SK-N-SH (cell line): ENCODE measurements at places on chromosomes 2 and 18.

DNA sequence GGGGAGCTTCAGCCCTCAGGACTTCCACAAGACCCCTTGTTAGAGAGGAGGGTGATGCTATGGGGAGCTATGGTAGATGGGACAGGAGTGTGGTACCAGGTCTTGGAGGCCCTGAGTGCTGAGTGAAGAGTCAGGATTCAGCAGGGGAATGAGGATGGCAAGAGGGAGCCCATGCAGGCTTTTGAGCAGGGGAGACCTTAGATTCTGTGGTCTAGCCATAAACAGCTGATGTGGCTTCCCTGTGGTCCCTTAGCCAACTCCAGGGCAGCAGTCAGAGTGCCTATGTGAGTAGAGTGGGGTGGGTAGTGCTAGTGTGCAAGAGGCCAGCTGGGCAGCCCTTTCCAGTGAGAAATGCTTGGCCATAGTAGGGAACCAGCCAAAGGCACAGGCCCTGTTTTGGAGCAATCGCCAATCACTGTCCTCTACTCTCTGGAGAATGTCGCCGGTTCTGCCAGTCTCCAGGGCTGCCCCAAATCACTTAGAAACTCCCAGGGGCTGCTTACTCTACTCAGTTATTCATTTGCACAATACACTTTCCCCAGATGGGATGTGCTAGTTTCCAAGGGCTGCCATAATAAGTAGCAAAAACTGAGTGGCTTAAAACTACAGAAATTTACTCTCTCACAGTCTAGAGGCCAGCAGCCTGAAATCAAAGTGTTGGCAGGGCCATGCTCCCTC is 310.5 kb downstream of the SMAD2 start:
- DNase-seq, result no peak

DNA sequence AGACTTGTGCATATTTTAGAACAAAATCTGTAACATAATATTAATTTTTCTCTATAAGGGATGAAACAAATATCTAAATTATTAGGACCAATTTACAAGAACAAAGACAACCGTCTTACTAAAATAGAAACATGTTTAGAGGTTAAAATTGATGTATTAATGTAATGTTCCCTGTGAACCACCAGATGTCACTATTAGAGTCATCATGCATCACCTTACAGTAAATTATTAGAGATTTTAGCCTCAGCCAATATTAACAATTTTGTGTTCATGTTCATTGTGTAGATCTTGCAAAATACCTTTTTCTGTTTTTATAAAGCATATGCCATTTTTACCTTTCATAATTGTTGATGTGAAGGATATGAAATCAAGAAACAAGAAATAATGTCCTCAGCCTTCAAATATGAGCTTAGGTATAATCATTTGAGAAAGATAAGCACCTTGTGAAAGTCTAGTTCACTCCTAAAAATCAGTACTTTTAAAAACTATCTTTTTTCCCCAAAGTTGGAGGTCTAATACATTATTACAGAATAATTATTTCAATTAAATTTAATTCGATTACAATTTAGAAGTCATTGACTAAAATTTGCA is 344.3 kb upstream of the KCNH7 start:
- DNase-seq, result peak; percentile 19

DNA sequence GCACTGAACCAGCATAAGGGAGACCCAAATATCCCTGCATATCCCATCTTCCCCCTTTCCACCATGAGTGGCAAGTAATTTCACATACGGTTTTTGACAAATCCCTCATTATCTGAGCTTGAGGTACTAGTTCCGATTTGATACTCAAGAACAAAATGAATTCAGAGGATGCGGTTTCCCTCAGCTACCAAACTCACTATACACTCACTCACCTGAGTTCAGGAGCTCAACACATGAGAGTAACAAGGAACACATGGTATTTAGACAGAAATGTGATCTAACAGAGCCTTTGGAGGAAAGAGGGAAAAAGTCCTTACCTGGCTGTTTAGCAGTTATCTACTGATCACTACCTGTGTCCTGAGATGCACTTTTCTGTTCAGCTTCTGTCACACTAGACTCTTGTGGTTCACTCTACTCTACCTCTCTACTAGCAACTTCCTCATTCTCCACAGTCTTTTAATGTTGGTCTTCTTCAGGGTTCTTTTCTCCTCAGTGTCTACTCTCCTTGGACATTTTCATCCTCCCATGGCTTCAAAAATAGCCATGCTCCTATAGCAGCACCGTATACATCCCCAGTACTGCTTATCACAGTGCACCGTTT is 25.1 kb downstream of the ASXL2 start:
- no peak for DNase-seq

DNA sequence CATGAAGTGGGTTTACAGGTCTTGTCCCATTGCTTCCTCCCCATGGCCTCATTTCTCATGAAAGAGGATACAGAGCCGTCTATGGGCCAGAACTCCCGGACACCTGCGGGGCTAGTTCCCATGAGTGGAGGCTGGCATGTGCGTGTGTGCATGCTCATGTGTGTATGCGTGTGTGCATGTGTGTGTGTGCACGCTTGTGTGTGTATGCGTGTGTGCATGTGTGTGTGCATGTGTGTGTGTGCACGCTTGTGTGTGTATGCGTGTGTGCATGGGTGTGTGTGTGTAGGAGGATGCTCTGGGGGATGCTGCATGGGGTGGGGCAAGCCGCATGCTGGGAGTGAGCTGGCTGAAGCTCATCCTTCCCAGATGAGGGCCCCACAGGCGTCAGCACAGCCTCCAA is 20.8 kb downstream of the INHBB start:
- no peak for DNase-seq

GRCh38 chr2:178328037-178328436 is 122.9 kb downstream of the PRKRA start:
- DNase-seq, result no peak

- no peak for DNase-seq
These were observed 117.1 kb downstream of the KLHL29 start for GRCh38 chr2:23502096-23502495.

DNA sequence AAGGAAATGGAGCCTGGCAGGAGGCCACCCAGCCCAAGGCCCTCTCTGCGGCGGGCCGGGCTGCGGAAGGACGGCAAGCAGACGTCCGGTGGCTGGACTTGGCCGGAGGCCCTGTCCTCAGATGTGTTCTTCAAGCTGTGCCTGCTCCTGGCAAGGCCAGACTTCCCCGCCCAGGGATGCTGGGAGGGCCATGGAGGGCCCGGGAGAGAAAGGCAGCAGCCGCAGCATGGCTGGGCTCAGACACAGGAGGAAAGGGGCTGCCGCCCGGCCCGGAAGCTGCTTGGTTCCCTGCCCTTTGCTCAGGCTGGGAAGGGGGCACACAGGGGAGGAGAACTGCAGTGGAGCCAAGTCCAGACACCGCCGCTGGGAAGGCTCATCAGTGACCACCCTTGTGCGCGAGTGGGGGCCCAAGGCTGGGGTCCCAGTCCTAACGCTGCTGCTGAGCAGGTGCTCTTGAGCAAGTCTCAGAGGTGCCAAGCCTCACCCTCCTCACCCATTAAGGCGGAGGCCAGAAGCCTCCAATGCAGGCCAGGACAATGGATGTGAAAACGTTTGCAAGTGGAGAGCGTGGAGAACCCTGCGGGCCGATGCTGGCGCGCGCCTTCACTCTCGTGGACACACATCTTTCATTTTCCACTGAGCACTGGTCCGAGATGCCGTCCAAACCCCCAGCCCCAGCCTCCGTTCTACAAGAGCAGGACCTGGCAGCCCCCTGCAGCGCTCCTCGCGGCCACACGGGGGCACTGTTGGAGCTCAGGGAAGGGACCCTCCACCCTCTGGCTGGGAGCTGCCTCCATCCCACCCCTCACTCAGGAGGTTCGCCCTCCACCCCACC is 7.9 kb downstream of the CROCC2 start:
- DNase-seq, result peak; percentile 94

- DNase-seq, result no peak
These were observed 49.1 kb upstream of the SLC14A2 start for GRCh38 chr18:45566025-45566740.

- DNase-seq, result no peak
These were observed 192.1 kb upstream of the CHST9 start for GRCh38 chr18:27377251-27377650.

- no peak for DNase-seq
These were observed 110.7 kb downstream of the ZEB2 start for GRCh38 chr2:144409241-144409640.

DNA sequence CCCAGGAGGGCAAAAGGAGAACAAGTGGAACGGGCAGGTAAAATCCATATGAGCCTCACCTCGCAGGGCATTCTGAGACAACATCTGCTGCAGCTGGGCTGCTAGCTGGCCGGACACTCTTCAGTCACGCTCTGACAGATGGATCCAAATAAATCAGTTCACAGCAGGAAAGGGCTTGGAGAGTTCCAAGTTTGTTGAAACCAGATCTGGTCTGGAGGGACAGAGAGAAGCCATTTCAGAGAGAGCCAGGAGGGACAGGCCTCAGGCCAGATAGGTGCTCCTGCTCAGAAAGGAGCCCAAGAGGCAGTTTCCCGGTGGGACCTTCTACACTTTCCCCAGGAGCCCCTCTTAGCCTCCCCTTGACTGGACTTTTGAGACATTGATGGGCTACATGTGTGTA is 28.2 kb upstream of the TNP1 start:
- DNase-seq, result no peak

- DNase-seq, result no peak
These were observed 94.9 kb downstream of the DSEL start for GRCh38 chr18:67421651-67422050.

- no peak for DNase-seq
These were observed 494.8 kb downstream of the RIT2 start for GRCh38 chr18:42620657-42621056.

DNA sequence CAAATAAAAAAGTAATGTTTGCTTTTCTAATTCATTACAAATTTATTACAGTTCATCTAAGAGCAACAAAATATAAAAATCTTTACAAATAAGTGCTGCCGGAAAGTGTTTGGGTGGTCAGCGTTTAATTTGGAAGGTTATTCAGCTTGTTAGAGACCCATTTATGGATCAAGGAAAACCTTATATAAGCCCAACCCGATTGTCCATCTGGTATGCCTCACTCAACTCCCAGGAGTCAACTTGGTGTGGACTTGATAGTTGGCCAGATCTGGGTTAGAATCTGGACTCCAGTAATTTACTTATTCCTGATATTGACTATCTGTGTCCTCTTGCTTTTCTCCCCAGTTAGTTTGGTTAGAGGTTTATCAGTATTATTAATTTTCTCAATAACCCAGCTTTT is 106.2 kb downstream of the KCTD1 start:
- no peak for DNase-seq

DNA sequence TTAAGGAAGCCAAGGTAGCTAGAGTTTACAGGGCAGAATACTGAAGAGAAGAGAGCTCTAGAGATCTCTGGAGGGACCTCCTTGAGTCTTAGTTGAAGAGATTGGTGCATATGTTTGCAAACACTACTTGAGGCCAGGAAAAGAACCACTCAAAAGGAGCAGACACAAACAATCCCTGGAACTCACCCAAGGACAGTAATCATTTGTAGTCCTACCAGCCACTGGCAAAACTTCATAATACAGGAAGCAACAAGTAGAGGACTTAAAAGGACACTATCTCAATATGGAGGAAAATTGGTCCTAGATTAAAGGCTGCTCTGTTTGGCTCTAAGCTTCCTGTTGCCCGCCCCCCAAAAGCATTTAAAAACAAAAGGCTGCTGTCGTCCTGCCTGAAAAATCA is 46.9 kb upstream of the UBXN4 start:
- DNase-seq, result no peak

GRCh38 chr2:151091583-151091982 is 170.1 kb downstream of the RBM43 start:
- no peak for DNase-seq

DNA sequence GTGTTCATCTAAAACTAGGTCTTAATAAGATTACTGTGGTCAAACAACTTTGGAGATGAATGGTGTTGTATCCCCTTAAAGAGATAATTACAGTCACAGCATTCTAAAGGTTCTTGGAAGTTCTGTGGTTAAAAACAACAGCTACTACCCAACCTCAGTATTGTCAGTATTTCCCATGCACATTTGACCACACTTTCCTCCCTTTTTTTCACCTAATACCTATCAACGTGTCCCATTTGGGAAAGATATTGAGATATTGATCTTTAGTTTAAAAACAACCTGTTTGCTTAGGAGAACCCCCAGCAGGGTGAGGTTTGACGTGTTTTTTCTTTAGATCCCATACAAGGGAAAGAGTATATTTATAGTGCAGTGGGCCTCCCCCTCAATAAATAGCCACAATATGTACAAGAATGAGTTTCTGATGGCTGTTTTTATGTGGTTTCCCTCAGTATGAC is 65.6 kb downstream of the WDR7 start:
- DNase-seq, result no peak

DNA sequence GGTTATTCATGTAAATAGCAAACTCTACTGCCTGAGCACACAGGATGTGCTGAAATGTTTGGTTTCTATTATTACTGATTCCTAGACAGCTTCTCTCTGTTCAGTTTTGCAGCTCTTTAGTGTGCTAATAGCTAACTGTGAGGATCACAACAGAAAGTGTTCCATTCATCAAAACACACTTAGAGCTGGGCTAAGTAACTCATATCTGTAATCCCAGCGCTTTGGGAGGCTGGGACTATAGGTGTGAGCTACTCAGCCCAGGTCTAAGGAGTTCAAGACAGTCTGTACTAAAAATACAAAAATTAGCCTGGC is 63.2 kb downstream of the MOGAT1 start:
- no peak for DNase-seq

GRCh38 chr2:148161909-148162435 is 141.1 kb downstream of the MBD5 start:
- DNase-seq, result no peak

DNA sequence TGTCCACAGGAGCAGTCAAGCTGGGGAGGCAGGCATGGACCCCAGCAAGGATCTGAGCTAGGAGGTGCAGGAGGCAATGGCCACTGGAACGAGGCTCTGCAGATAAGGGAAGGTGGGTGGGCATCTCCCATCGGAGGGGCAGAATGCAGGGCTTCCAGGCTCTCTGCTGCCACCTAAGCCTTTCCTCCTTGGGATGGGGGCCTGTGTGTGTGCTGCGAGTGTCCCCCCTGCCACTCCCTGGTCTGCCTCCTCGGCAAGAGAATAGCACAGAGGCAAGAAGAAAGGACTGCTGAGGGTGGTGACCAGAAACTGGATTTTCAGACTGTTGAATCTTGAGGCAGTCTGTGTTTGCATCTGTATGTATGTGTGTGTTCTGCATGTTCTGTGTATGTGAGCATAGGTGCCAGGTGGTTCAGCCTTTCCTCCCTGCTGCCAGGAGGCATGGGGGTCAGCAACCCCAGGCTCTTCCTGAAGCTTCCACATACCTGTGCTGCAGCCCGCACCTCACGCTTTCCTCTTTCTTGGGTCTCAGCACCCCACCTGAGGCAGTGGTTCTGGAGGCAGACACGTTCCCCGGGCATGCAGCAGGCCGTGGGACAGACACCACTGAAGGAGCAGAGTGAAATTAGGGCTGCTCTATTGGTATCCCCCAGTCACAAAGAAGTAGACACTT is 86.7 kb downstream of the EPAS1 start:
- DNase-seq, result no peak
